Hematopoietic multipotent progenitor cell treated with erythropoietin and hydrocortisone succinate and interleukin-3 and kit ligand, for 15 days (in vitro differentiated cells): ENCODE measurements at places on chromosomes 7 and 10.

DNA sequence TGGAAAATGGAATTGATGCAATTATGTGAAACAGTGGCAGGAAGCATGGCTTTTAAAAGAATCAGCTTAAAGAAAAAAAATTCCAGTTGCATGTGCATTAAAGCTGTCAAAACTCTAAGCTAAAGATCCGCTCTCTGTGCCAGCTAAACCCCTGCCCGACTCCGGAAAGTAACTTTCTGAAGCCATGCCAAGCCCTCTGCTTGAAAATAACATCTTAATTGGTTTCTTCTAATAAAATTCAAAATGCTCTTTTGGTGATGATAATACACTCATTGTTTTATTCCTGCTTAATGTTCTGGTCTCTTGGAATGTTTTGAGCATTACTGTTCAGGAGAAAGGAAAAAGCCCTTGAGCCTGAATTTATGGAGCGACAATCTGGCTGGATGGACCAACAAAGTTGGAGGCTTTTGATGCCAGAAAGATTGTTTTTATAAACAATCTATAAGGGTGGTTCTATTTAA, 11.7 kb downstream of the SEMA3C start:
- DNase-seq, result no peak

GRCh38 chr7:145293228-145293701, 457.4 kb upstream of the TPK1 start:
- no peak for DNase-seq

GRCh38 chr10:103373544-103373943, 5.8 kb downstream of the TAF5 start:
- DNase-seq, result no peak

DNA sequence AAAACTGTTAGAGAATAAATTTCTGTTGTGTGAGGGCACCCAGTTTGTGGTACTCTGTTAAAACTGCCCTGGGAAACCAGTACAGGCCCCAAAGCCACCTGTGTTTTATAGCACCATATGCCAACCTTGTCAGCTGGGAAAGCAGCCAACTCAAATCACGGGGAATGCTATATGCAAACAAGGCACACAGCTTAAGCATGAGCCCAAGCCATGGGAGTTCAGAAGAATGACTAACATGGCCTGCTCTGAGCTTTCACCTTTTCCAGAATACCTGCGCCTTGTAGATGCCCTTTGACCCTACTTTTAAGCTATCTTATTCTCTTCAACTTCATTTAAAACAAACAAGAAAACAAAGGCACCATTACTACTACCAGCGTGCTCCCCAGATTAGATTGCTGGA, 5.5 kb upstream of the SLC25A13 start:
- no peak for DNase-seq

DNA sequence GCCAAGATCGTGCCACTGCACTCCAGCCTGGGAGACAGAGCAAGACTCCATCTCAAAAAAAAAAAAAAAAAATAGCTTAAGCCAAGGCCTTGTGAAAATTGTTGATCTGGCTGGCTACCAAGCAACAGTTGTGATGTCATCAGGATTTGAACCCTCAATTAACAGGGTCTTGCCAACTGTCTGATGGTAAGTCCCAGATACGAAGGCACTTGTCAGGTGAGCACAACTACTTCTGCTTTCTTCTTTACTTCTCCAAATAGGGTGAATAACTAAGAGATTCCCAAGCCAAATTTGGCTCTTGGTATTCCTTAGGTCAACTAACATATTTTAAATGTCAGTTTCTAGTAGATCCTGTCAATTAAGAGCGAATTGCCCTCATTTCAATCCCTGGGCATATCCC, 47.4 kb downstream of the ANKRD61 start:
- no peak for DNase-seq

- no peak for DNase-seq
Observed at GRCh38 chr10:96703358-96703757, 17.0 kb downstream of the PIK3AP1 start.

GRCh38 chr7:142556740-142557139, 192.5 kb upstream of the PRSS1 start:
- DNase-seq, result no peak

DNA sequence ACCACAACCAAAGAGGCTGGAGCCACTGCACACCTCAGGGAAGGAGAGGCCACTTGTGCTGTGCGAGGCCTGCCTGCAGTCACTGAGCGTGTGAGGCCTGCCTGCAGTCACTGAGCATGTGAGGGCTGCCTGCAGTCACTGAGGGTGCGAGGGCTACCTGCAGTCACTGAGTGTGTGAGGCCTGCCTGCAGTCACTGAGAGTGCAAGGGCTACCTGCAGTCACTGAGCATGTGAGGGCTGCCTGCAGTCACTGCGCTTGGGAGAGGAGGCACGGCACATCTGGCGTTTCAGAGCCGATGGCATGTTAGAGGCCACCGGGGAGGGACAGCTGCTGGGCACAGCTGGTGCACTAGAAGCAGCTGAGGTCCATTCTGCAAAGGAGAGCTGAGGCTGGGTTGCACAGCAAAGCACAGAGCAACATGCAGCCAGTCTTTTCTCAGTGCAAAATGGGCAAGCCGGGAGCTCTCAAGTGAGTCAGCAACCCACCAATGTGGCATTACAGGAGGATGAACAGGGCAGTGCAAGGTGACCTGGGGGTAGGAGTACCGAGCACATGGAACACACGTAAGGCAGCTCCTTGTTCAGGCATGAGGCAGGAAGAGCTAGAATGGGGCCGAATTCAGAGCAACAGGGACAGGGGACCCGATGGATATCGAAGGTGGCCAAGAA, 540.1 kb downstream of the PTPRN2 start:
- DNase-seq, result no peak

- no peak for DNase-seq
Observed at GRCh38 chr7:90551036-90551435, 45.1 kb upstream of the CDK14 start.

GRCh38 chr7:128136215-128136597, 104.9 kb upstream of the LEP start:
- no peak for DNase-seq

GRCh38 chr10:85545874-85546273, 820.7 kb downstream of the GRID1 start:
- no peak for DNase-seq

DNA sequence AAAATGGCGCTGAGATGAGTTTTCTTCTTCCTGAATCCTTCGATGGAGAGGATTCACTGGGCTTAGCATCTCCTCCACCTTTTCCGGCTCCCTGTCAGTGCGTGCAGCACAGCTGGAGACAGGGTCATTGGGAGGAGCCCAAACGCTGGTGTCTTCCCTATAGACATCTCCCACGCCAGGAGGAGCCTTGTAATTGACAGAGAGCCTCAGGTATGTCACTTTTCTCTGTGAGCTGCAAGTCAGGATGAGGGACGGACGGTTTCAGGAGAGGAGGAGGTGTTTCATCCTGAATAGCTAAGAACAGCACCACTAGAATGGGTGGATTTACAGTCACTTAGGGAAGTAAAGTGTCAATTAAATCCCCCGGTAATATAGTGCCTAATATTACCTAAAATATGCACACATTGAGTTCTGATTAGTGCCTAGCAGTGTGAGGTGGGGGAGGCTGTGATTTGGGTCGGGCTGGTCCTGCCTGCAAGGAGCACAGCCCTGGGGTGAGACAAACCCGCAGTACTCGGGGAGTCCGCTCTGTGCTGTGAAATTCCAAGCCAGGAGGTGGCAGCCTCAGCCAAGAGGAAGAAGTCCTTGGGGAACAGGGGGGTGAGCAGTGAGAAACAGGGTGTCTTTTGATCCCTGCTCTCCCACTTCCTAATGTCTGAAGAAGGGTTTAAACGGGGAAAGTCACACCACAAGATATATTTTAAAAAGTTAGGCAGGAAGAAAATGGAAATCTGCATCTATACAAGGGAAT, 28.2 kb downstream of the IL15RA start:
- DNase-seq, result peak; percentile 72

- DNase-seq, result no peak
Observed at GRCh38 chr7:155963771-155964195, 151.5 kb upstream of the SHH start.

DNA sequence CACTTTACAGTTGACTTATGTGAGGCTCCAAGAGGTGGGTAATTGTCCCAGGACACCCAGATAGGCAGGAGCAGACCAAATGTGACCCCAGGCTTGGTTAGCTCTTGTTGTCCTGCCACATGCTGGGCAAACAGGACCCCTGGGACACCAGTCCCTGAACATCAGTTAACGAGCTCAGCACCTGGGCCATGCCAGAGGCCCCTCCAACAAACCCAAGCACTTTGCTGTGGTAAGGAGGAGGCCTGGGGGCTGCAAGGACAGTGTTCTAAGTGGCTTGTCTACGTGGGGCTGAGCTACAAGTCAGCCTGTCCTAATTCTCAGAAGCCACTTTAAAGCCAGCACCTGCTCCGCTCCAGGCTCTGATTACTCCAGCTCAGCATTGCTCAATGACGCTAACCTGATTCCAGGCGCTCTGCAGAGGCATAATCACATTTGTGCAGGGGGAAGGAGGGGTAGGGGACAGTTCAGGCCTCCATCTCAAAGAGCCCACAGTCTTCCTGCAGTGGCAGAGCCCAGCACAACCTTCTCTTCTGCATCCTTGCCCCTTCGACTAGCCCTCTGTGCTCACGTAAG, 57.2 kb downstream of the DDC start:
- no peak for DNase-seq

- no peak for DNase-seq
Observed at GRCh38 chr7:46993396-46993795, 588.5 kb downstream of the TNS3 start.

GRCh38 chr7:112104120-112104519, 102.1 kb downstream of the DOCK4 start:
- DNase-seq, result no peak

GRCh38 chr10:79052291-79053080, 16.3 kb upstream of the ZMIZ1 start:
- DNase-seq, result peak; percentile 53

GRCh38 chr10:1664333-1664964, 72.9 kb downstream of the ADARB2 start:
- no peak for DNase-seq

DNA sequence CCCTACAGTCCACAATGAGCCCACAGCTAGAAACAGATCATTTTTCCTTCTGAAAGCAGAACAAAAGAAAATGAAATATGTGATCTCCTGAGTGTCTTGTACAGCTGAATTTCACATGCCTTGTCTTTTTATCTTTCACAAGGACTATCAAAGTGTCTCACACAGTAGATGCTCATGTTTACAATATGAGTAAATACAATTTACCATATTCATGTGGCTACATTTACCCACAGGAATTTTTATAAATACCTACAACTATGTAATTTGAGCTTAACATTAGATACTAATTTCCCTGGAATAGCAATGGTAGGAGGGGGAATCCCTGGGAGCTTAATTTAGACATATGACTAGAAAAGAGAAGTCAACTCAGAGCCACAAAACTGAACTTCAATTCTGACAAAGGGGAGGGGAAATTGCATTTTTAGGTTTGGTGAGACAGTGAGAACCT, 186.2 kb downstream of the MACC1 start:
- DNase-seq, result no peak

- no peak for DNase-seq
Observed at GRCh38 chr10:17161775-17162174, 32.2 kb upstream of the CUBN start.

DNA sequence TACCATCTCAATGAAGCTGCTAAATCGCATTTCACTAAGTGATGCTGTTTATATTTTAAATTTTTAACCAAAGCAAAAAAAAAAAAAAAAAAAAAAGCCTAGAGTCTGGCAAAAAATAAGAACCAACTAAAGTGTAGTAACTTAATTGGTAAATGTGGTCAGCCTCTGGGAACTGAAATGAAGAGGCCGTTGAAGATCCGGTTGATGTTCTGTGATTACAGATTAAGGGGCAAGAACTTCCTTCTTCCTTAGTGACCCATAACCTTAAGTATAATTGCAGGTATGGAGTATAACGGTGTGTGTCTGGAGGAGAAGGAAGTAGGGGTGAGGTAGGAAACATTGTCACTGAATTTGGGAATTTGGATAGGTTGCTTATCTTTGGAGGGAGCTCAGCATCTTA, 7.7 kb upstream of the SRGN start:
- DNase-seq, result no peak

GRCh38 chr10:83582407-83583095, 556.8 kb upstream of the GHITM start:
- DNase-seq, result no peak

DNA sequence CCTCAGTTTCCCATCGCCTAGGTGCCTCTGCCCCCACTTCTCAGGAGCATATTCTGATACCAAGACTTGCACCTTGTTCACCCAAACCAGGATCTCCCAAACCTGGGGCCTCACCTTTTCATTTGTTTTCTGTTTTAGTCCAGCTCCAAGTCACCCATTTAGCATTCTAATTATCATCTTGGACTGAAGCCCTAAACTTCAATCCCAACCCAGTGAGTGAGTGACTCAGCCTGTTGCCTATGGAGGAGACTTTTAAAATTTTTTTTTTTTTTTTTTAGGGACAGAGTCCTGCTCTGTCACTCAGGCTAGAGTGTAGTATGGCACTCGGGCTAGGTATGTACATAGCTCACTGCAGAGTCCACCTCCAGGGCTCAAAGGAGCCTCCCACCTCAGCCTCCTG, 378.9 kb upstream of the AUTS2 start:
- DNase-seq, result no peak

DNA sequence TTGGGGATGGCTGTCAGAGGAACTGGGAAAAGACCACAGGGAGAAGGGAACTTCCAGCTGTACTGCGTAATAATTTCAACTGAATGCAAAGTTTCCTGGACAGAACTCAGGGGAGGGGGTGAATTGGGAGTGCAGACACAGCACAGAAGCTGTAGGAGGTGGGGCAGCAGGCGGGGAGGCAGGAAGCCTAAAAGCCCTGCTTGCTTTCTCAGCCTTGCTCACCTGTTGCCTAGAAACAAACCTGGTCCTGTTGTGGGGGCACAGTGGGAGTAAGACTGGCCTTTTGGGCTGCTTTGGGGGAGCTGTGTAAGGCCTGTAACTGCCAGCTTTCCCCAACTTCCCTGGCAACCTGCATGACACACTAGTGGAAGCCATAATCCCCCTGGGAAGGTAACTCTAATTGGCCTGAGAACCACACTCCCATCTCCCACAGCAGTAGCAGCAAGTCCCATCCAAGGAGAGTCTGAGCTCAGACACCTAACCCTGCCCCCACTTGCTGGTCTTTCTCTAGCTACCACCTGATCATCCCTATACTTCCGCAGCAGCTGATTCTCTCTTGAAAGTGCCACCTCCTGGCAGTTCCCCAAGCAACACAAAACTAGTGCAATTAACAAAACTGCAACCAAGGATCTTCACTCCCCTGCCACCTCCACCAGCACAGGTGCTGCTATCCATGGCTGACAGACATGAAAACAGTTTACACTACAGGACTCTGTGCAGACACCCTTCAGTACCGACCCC, 1239.3 kb downstream of the SORCS1 start:
- DNase-seq, result no peak

DNA sequence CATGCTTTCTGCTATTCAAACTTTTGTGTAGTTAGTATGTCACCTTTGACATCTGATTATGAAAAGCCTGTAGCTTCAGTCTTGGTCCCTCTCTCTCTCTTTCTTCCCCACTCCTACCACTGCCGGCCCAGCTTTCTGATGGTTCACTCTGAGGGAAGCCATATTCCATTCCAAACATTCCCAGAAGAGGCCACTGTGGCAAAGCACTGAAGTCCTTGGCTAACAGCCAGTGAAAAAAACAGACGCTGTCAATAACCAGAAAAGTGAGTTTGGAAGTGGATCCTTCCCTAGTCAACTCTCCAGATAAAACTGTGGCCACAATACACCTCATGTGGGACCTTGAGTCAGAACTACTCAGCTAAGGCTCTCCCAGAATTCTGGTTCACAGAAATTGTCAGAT, 950.7 kb upstream of the PHF14 start:
- no peak for DNase-seq

- DNase-seq, result no peak
Observed at GRCh38 chr7:77450054-77450453, 33.9 kb upstream of the GSAP start.

GRCh38 chr7:96833676-96834453, 124.2 kb upstream of the SEM1 start:
- DNase-seq, result no peak
